ENCODE measurements at places on chromosomes 3 and 15.

DNA sequence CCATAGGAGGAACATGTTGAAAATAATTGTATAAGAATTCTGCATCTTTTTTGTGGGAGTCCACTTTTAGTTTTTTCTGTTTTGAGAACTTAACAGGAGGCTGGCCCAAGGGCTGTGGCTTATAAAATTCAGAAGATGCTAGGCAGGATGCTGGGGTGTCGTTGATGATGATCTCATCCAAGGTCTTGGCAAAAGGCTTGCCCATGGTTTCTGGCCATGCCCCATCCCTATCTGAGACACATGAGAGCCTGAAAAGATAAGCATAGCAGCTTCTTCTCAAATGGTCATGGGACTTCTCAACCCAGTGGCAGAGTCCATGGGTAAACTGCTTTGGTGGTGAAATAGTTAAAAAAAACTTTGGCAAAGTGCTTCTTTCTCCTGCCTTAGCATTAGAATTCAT, 35.2 kb downstream of the CMSS1 start:
- no peak for DNase-seq

DNA sequence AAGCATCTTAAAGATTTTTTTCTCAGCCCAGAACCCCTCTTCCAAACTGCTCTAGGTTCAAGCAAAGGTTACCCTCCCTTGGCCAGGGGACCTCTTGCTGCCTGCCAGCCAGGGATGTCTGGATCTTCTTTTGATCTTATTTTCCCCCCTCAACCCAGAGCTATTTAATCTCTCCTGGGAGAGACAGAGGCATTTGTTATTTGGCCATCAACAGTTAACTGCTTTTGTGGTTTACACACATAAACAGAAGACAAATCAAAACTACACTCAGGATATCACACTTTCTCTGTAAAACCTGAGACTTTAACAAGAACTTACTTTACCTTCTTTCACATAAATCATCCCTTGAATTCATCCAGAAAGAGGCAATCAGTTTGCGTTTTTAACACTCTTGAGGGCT, 272.5 kb downstream of the THSD4 start:
- no peak for DNase-seq

DNA sequence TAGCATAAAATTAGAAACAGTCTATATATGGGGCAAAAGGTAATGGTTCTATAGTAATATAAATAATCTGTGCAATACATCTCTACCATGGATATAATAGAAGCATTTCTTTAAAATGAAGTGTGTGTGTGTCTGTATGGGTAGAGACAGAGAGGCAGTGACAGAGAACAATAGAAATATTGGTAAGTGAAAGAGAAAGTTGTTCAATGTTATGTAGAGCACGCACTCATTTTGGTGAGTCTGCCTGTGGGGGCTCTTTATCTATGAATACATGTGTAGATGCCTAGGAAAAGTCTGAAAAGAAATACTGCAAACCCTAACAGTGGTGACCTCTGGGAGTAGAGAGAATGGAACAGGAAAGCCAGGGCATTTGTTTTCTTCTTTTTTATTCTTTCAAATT, 182.6 kb downstream of the STAC start:
- DNase-seq, result no peak

DNA sequence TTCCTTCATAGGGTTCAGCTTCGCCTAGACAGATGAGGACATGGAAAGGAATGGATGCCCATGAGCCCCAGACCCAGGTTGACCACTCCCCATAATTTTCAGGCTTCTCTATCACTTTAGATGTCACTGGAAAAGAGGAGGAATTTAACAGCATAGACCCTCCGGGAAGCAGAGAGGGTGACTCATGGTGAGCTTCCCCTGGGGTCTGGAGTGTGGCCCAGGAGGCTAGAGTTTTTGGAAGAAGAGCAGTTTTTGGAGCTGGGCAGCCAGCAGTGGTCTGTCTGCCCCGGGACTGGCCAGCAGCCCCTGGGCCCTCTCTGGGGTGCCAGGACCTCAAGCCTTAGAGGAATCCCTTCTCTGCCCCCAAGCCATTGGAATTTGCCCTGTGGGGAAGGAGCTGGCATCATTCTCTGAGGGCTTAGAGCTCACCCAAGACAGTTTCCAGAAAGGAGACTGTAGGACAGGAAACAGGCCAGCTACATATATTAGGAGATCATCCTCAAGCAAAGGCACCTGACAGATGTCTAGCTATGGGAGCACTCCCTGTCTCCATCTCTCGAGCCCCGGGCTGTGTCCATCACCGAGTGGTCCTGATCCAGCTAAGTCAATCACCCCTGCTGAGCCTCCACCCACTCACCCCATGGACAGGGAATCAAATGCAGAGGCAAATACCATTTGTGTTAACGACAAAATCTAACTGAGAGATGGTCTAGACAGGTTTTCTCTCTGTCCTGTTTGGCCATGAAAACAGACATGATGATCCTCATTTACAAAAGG, 67.3 kb downstream of the MEGF11 start:
- no peak for DNase-seq

- no peak for DNase-seq
Observed at GRCh38 chr15:91480426-91480825, 373.1 kb upstream of the SLCO3A1 start.

DNA sequence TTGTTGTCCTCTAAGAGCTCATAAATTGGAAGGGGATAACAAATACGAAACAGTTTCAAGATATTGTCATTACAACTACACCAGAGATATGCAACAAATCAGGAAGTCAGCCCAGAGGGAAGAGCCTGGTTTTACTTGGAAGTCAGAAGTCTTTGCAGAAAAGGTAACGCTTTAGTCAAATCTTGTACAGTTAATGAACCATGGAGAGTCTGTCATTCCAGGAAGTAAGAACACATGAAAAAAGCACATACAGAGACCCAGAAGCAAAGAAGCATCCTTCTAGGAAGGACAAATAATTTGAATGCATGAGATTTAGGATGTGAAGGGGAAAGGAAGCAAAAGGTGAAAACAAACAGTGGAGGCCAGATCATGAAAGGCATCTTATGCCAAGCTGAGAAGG, 19.6 kb downstream of the DYNC1LI1 start:
- DNase-seq, result no peak

- no peak for DNase-seq
Observed at GRCh38 chr3:140128631-140129030, 193.6 kb downstream of the CLSTN2 start.

DNA sequence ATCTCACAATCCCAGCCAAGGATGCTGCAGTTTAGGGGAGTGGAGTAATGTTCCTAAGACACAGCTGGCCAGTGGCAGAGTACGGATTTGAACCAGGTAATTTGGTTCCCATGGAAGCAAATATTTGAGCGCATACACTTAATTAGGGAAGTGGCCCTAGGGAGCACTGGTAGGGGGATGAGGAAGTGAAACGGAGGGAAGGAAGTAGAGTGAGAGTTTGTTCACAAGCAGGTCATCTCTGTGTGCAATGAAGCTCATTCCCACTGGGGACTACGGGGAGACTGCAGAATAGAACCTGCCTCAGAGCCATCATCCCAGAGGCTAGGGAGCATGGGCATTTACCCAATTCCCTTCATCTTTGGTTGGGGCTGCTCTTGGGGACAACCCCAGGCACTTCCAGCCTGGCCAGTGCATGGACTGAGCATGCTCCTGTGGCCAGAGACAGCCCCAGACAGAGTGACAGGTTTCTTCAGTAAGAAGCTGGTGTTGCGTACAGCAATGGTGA, 317.2 kb upstream of the PROK2 start:
- DNase-seq, result no peak

- no peak for DNase-seq
Observed at GRCh38 chr3:118736107-118736506, 298.5 kb downstream of the IGSF11 start.

- no peak for DNase-seq
Observed at GRCh38 chr3:33602829-33603228, 115.2 kb downstream of the CLASP2 start.

DNA sequence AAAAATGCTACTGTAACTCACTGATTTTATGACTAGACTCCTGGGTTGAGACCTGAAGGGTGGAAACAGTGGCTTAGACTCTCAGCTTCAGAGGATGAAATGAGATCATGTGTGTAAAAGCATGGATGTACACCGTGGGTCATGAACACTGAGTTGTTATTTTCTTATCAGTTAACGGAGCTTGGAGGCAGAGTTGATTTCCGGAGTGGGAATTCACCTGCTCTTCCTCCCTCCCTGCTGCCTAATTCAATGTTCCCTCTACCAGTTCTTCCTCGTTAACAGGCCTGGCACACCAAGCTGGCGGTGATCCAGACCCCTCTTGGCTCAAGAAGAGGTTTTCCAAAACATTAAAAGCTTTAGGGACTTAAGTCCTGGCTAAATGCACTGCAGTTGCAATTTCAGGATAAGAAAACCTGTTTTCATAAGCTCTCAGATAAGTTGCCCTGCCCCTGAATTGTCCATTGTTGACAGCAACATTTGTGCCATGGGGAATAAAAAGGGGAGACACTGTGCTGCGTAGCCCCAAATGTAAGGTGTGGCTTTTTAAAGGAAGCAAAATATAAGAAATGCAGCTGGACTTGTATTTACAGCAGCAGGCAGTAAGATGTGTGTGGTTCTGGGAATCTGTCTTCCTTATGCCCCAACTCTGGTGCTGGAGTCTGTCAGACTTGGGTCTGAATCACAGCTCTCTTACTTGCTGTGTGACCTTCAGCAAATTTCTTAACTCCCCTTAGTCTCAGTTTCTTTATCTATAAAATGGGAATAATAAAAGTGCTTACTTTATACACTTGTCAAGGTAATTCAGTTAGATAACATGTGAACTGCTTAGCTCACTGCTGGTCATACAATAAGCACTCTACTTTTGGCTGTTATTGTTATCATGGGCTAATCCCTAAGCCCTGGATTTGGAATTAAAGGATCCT, 9.9 kb downstream of the PDIA5 start:
- DNase-seq, result no peak

DNA sequence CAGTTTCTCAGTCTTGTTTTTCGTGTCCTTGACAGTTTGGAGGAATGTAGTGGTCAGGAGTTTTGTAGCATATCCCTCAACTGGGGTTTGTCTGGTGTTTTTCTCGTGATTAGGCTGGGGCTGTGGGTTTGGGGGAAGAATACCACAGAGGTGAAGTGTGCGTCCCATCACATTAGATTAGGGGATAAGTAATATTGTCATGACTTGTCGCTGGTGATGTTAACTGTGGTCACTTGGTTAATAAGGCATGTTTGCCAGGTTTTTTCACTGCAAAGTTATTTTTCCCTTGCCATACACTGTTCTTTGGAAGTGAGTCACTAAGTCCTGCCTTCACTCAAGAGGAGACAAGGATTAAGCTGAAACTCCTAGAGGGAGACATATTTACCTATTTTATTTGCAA, 39.1 kb downstream of the PAK2 start:
- DNase-seq, result no peak

DNA sequence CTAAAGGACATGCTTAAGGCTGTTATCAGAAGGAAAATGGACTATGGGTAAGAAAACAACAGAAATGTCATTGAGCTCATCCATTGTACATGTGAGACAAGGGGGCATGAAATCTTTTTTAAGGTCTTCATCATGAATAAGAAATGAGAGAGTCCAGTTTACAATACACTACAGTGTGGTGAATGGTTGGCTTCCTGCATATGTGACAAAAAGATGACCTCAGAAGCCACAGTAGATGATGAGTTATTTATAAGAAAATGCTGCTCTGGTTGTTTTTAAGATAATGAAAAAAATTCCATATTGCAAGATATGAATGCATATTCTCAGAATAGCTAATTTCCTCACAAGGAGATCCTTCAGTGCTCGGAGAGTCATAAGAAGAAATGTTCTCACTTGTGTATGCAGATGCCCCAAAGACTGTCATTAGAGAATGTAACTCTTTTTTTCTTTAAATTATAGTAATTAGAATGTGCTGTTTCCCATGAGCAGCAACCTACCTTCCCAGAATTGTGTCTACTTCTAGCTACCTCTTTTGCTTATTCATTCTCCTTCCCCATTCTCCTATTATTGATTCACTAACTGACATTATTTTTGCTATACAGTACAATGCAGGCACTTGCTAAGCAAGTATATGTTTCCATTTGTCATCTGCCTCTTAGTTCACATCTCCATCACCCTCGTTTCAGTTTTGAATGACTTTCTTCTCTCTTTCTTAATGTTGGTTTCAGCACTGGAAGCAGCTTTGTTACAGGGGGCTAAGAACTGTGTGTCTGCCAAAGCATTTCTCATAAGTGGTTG, 152.0 kb upstream of the PEX5L start:
- DNase-seq, result no peak

- DNase-seq, result peak; percentile 40
Observed at GRCh38 chr15:65862682-65863081, 6.6 kb upstream of the RAB11A start.

DNA sequence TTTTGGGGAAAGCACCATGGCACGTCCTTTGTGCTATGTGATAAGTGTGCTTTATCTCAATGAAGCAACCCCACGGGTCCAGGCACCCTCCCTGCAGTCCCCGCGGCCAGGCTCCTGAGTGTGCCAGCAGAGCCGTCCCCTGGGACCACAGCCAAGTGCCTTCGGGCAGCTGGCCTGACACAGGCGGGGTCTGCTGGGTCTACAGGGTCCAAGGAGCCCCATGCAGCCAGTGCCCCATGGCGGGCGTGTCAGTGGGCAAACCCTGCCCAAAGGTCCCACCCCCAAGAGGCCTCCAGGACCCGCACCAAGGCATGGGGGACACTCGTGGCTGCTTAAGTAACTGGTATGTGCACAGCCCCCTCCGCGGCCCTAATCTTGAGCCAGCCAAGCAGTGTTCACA, 35.3 kb downstream of the KLHL25 start:
- DNase-seq, result no peak

- DNase-seq, result no peak
Observed at GRCh38 chr15:43913941-43914340, 87.1 kb downstream of the WDR76 start.

GRCh38 chr3:60610441-60611112, 640.7 kb downstream of the FHIT start:
- DNase-seq, result no peak

DNA sequence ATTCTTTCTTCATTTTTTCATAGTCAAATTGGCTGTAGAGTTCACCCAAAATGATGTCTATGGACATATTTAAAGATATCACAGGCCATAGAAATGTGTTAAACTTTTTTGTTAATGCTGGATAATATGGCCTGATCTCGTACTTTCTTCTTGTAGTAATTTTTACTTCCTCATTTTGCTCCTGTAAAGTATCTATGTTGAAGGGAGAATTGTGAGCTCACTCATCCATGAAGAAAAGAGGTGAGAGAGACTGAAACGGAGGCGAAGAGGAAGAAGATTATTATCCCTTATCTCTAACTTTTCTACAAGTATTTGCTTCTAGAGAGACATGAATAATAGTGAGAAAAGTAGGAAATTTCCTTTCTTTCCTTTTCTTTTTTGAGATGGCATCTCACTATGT, 613.8 kb upstream of the TBL1XR1 start:
- no peak for DNase-seq

GRCh38 chr3:57544181-57545125, at the start of gene DNAH12:
Gene DNAH12 (minus strand): TSS chr3:57544344. CDS start chr3:57542870, 1,474 bp downstream.
- DNase-seq, result no peak

All from activated T-cell treated with anti-CD3 and anti-CD28 coated beads, Interleukin-2, amount 50 U/mL, for 4 hours (primary cell).